Activated CD8-positive, alpha-beta memory T cell treated with anti-CD3 and anti-CD28 coated beads for 1 hour (primary cell): ENCODE measurements at places on chromosomes 3 and 15.

DNA sequence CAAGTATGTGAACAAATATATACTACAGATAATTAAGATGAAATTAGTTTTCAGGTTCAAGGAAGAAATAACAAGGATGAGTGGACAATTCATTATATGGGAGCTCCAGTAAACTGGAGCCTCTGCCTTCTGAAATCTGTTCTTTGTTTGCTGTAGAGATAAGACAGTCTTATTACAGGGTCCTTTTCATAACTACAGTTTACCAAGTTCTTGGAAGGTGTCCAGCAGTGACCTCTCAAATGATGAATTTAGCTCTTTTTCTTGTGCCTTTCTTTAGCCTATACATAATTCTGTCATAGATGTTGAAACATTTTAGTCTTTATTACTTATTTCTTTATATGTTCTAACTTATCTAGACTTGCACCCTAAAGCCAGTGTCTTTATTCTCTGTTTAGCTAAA lies 89.7 kb upstream of the GBE1 start:
- DNase-seq, result no peak

DNA sequence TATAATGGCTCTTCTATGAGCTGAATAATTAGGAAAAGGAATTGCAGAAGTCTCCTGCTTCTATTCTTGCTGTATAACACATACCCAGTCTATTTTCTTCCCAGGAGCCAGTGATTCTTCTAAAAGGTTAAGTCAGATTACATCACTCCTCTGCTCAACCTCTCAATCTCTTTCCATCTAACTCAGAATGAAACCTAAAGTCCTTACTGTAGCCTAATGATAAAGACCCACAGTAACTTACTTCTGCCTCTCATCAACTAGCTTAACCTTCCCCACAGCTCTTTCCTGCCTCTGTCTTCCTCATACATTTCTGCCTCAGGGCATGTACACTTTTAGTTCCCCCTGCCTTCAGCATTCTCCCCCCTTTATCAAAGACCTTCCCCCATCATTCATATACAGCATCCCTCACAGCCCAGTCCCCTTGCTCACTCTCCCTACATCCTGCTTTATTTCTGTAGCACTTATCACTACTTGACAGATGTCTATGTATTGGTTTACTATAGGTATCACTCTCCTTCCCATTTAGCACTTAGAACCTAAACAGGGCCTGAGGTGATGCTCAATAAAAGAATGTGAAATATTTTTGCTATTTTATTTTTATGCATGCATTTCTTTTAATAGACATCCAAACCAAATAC lies 28.5 kb upstream of the CMTM6 start:
- DNase-seq, result no peak

DNA sequence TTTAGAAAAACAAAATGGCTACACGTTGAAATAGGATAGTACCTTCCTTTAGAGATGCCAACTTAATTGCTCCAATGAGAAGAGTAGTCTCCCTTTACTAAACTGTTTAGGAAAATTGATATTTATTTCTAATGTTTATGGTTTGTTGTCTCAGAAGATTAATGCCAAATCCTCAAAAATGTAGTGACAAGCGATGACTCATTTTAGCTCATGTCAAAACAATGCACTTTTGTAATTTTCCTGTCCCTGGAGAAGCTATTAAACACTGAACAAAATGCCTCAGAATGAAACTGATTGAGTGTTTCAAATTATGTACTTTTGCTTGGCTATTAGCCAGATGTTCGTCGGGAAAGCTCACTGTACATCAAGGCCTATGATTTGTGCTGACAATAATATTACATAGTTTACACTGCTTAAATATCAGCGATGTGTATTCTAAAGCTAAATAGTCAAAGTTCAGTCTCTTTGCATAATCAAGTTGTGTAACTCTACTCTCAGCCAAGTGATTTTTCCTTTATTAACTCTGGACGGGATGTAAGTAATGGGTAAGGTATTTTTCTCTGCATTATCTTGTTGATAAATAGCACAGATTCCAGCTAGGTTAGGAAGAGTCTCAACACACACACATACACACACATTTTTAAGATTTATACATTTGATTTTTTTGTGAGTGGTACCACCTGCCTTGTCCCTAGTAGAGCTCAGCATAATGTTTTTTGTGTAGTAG lies 83.7 kb downstream of the CMSS1 start:
- no peak for DNase-seq

- no peak for DNase-seq
Observed at GRCh38 chr3:53680028-53680427, 166.2 kb downstream of the CHDH start.

DNA sequence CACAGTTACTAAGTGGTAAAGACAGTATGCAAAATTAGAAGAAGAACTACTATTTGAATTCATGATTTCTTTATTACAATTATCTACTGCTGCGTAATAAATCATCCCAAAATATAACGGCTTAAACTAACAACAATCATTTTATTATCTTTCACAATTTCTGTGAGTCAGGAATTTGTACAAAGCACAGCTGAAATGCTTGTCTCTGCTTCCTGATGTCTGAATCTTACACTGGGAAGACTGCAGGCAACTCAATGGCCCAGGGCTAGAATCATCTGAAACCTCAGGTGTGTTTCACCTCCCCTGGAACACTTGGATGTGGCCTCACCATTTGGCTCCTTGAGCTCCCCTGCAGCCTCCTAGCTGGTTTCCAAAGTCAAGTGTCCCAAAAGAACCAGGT lies 145.1 kb downstream of the MAGI1 start:
- no peak for DNase-seq

DNA sequence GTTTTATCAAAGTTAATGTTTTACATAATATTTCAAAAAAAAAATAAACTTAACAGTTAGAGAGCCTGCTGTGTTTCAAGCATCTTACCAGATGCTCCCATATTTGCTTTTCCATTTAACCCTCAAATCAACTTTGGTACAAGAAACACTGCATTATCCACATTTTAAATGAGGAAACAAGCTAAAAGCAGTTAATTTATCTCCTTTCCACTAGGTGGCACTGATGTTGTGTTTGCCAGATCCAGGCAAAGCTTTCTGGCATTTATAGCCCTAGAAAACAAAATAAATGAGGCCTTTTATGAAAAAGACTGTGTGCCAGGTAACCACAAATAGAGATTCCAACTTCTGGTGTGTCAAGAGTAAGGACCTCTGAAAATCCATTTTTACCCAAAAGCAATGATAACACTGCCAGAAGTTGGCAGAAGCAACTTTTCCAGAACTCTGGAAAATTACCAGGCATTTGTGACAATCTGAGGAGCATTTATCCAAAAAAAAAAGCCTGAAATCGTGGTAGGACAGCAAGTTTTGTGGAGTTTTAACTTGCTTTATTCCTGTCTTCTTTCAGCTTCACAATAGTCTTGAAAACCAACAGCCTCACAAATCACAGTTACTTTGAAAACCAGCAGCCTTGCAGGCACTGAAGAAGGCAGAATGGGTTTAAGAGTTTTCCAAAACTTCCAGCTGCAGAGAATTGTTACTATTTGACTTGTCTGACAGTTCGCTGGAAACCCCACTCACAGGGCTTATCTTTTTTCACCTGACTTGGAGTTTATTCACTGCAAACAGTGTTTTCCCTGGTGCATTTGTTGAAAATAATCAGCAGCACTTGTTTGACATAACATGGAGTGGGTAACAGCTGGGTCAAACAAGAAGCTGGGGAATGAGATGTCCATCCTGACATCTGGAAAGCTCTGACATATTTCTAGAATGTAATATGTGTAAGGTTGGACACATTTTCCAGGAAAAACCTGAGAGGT lies 9.2 kb downstream of the FAM162A start:
- no peak for DNase-seq

DNA sequence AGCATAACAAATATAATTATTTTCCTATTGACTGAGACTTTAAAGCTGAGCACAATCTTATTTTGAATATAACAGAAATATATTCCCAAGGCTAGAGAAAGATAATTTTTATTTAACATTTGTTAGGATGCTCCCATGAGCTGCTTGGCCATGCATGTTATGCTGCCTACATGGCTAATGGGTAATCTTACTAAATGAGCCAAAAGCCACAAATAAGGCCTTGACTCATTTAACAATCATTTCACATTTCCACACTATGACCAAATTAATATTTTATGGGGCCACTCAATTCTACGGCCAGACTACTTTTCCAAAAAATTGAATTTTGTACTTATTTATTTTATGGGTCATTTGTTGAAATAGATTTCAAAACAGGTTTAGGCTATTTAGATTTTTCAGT lies 141.7 kb downstream of the MEIS2 start:
- no peak for DNase-seq

DNA sequence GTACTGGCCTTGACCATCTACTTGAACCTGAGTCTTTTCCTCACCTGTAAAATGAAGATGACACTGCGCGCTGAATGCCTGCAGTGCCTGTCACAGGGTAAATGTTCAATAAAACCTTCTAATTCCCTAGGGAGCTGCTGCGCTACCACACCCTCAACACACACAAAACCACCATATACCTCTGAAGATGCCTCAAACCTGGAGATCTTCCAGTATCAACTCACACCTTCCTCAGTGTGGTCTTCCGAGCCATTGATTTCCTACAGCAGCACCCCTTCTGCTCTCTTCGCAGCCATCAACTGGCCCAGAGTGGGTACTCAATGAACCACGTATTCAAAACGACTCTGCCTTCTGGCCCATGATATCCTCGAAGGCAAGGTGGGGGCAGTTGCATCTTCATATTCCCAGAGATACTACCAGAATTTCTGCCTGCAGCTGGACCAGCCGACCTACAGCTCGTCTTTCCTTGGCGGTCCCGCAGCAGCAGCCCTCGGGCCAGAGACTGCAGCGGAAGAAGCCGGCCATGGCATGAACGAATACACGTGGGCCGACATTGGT lies 695 bp downstream of the RPL32 start:
- no peak for DNase-seq

DNA sequence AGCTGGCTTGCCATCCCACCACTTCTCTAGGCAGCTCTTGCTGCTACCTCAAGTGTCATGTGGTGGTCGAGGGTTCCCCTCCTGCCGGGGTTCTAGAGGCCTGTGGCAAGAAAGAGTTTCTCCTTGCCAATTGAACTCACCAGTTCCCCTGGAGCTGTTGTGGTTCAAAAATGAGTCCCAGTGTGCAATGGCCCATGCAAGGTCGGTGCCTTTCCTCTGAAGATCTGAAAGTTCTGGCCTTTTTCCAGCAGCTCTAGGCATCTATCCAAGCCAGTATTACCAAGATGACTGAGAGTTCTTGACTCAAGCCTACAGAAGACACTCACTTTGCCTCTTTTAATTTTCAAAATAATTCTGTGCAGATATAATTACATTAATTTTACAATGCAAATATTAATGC lies 163.6 kb downstream of the KCNMB2 start:
- DNase-seq, result no peak

- no peak for DNase-seq
Observed at GRCh38 chr3:10381336-10381735, 60.4 kb upstream of the SEC13 start.

GRCh38 chr15:74245342-74245931 lies 9.3 kb downstream of the CCDC33 start:
- DNase-seq, result no peak

GRCh38 chr3:97957617-97958311 lies 14.5 kb downstream of the RIOX2 start:
- no peak for DNase-seq

GRCh38 chr3:167611718-167612117 lies 42.0 kb downstream of the WDR49 start:
- no peak for DNase-seq

DNA sequence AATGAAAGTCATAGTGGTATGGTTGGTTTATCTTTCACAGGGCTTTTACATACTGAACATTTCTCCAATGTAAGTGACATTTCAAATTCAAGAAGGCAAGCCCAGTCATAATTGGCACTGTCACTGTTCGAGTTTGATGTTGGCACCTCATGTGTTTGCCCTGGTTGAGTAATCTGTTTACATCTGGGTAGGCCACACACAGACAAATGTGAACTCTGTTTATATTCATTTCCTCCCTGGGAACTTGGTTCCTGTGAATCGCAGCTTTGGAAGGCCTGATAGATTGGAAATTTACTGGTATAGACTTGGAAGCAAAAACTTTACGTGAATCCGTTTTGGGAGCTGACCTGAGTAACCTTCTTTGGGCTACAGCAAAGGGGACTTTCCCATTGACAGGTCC lies 395.2 kb upstream of the AZI2 start:
- DNase-seq, result no peak

DNA sequence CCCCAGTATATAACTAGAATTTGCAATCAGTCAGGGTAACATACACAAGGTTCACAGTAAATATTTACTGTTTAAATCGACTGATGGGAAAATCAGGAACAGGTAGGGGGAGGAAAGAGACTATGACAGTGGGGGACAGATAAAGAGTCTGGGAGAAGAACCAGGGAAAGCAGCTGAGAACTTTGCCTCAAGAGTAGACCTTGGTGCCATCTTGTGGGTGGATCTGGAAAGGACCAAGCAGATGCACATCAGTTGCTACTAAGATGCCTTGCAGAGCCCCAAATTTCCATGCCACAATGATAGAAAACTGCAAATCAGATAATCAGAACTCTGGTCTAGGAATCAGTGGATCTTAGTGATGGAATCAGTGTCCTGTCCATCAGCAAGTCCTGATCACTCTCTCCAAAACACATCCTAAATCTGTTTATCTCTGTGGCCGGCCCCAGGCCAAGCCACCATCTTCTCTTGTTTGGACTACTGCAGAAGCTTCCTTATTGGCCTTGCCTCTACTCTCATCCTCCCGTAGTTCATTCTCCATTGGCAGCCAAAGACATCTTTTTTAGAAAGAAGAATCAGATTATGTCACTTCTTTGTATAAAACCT lies 62.7 kb downstream of the PDE8A start:
- no peak for DNase-seq

DNA sequence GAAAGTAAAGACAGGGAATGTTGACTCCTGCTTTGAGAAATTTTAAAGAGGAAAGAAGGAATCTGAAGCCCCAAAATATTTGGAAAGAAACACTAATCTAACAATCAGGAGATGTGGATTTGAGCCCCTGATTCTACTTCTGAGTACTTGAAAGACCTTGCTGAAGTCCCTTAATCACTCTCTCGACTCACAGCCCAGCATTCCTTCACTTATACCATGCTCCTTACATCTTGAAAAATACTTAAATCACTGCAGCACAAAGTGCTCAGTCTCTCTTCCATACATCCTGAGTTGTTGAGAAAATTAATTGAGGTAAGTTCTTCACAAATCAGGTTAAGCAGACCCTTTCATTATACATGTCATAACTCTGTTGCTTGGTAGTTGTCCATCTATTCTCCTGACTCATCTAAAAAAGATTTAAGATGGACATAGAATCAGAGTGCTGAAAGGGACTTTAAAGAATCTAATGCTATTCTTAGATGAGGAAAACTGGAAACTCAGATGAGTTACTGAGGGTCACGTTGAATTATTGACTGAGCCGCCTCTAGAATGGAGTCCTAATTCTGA lies 72.8 kb upstream of the THSD4 start:
- no peak for DNase-seq

GRCh38 chr15:50418041-50418583 lies 6.1 kb upstream of the USP8 start:
- DNase-seq, result no peak
